Activated effector memory CD4-positive, alpha-beta T cell treated with anti-CD3 and anti-CD28 coated beads, Interleukin-2, amount 50 U/mL, for 16 hours (primary cell): ENCODE measurements at places on chromosomes 12 and 14.

GRCh38 chr14:94936401-94936892 lies 166.5 kb upstream of the GSC start:
- no peak for DNase-seq

DNA sequence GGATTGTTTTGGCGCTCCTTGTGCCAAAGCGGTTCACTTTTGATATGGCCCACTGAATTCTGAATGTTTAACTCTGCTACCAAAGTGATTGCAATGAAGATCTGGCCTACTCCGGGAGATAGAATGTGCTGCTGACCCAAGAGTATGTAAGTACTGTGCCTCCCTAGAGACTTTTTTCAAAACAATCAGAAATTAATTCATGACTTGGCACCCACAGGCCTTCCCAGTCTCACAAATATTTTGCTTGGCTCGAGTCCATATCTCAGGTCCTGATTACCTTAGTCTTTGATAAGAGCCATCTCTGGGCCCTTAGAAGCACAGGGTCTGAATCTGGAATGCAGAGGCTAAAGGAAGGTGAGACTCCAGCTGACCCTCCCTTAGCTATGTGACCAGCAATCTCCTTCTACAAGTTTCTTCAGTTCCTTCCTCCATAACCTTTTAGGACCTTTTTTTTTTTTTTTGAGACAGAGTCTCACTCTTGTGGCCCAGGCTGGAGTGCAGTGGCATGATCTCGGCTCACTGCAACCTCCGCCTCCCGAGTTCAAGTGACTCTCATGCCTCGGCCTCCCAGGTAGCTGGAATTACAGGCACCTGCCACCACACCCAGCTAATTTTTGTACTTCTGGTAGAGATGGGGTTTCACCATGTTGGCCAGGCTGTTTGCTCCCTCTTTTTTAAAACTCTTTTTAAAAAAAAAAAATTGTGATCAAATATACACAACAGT lies 49.5 kb upstream of the METAP2 start:
- DNase-seq: no peak

DNA sequence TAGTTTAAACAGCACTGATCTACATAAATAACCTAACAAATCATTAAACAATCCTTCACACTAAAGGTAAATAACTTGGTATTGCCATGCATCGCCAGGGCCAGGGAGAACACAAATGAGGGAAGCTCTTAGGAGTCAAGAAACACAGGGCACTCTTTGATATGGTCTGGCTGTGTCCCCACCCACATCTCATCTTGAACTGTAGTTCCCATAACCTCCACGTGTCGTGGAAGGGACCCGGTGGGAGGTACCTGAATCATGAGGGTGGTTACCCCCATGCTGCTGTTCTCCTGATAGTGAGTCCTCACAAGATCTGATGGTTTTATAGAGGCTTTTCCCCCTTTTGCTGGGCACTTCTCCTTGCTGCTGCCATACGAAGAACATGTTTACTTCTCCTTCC lies 17.3 kb downstream of the TMEM132D start:
- DNase-seq: no peak

GRCh38 chr14:87497301-87497700 lies 495.7 kb downstream of the GALC start:
- DNase-seq: no peak
